NCI-H1092 (cell line): ENCODE measurements at places on chromosomes 11 and 22.
A peak's percentile ranks its signal among the peaks of the same experiment; 100 is the strongest.

GRCh38 chr11:75476739-75477613 lies 44.0 kb upstream of the KLHL35 start:
- peak; percentile 74 for DNase-seq

GRCh38 chr11:19966441-19966840 lies 193.8 kb downstream of the DBX1 start:
- no peak for DNase-seq

- no peak for DNase-seq
Observed at GRCh38 chr11:70315716-70316115, 45.2 kb downstream of the PPFIA1 start.

- DNase-seq = no peak
Observed at GRCh38 chr11:119692540-119692820, 36.5 kb downstream of the NECTIN1 start.

DNA sequence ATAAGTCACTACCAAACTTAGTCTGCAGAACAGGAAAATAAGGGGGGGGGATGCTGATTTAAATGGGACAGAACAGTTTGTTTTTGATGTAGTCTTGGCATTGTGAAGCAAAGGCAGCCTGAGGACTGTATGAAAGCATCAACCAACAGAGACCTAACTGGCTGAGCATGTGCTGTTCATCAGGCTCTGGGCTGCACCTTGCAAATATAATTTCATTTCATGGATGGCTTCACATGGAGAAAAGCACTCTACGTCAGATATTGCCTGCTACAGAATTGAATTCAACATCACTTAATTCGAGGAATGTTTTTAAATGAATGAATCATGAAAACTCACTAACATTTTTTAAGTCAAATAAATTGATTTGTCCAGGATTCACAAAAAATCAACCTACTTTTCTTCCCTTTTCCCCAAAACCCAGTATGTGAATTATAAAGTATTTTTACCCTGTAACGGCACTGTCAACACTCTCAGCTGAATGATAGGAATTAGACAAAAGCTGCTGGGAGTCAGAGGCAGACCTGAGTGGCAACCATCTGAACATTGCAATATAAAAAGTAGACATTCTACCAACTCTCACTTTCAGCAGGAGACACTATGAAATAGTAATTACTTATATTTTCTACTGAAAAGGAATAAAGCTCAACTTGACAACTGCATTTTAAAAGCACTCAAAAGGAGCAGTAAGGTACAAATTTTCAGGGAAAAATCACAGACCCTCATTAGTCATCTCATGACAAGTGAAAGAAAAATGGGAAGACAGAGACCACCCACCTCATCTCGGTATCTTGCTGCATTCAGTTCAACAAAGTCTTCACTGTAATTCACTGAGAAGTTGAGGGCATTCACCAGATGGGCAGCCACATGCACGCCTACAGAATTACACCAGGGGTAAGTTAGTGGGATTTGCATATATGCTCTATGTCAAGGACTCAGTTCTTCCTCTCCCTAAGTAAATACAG lies 47.5 kb downstream of the NOX4 start:
- no peak for DNase-seq
